ENCODE measurements at places on chromosomes 5 and 9.

- DNase-seq, result no peak
Observed at GRCh38 chr5:134517553-134517952, 7.9 kb upstream of the JADE2 start.

GRCh38 chr9:106438928-106439327, 424.0 kb upstream of the ZNF462 start:
- no peak for DNase-seq

DNA sequence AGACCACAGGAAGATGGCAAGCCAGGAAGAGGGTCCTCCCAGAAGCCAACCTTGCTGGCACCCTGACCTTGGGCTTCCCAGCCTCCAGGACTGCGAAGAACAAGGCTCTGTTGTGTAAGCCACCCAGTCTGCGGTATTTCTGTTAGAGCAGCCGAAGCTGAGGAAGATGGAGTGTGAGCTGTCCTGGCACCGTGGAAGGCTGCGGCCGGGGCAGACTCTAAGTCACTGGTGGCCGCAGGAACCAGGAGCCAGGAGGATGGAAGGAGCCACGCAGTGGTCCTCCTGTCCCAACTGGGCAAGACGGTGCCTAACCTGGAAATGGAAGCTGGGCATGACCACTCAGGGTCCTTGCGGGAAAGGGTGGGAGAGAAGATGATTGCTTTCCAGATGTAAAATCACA, 89.1 kb downstream of the ZNF354C start:
- no peak for DNase-seq

DNA sequence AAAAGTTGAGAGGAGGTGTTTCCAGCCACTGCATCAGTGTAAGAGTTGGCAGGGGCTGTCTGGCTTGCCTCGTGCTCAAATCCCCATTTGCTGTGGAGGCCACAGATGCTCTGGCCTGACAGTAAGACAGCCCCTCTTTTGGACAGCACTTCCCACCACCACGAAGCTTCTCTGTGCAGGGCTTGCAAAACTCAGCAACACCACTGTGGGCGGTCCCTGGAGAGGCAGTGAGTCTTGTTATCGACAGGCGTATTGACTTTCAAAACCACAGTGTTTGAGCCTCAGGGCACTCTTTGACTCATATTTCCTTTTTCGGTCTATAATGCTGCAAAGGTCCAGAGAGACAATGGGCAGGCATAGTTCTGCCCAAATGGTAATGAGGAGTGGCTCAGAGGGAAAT, 539.5 kb downstream of the EBF1 start:
- DNase-seq, result no peak

DNA sequence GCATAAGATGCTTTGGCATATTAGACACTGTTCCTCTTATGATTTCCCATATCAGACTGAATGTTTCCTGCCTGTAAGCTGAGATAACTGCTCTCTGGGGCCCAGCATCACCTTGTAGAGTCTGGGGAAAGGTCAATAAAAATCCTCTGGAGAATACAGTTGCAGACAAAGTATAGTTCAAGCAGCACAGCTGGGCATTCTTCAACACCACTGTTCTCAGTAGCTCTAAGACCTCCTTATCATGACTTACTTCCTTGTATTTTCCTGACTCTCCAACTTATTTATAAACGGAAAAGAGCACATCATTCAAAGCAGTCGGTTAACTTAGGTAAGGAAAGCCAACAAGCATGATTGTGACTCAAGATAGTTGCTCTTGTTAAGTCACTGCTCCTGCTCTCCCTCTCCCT, 208.7 kb upstream of the RASEF start:
- DNase-seq, result no peak

- no peak for DNase-seq
Observed at GRCh38 chr5:36938129-36938528, 61.6 kb downstream of the NIPBL start.

DNA sequence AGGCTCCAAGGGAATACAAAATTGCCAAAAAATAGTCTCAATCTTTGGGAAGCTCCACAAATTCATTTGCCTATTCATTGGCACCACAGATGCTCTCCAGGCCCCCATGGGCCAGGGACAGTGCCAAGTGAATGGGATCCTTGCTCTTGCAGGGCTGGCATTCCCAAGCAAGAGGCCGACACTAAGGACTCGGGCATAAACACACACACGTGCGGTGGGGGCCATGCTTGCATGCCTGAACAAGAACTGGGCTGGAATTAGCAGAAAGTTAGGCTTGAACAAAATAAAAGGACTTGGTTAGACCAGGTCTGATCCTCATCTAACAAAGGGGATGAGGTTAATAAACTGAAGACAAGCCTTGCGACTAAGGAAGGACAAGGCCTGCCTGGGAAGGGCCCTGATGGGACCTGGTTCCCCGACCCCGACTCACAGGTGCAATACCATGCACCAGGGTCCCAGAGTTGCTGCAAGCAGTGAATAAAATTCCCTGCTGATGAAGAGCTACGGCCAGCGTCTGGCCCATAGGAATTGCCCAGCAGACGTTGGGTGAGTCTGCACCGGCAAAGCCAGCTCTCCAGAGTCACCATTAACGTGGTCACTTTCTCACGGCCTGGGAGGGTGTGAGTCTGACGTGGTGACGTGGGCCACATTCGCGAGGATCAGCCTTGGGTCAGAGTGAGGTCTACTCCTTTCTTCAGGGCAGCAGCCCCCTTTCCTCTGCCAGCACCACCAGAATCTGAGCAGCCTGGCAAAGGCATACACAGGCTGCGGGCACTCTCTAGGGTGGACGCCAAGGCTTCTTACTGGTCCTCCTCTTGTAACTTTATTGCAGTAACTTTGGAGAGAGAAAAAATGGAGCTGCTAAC, 77.4 kb upstream of the FCN1 start:
- no peak for DNase-seq

- no peak for DNase-seq
Observed at GRCh38 chr9:107438211-107439031, 51.1 kb downstream of the KLF4 start.

DNA sequence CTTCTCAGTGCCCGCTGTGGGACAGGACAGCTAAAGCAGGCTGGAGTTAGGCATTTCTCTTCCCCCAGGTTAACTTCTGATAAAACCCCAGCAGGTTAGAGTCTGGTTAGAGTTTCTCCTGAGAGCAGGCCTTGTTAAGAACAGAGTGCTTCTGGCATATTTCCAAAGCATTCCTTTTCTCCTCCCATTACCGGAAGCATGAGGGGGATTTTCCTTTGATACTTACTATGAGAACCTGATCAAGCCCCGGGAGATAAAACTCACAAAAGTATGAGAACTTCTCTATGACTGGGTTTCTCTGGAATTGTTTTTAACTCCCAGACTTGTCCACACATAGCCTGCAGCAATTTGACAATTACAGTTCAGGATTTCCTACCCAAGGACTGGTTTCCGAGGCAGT, 77.4 kb upstream of the MAST4 start:
- no peak for DNase-seq

- DNase-seq, result peak; percentile 89
Observed at GRCh38 chr9:132406554-132407122, at the start of gene TTF1. Gene TTF1 (minus strand): TSS chr9:132406840. CDS start chr9:132402821, 4,019 bp downstream.

GRCh38 chr9:89710697-89711096, 105.9 kb downstream of the GADD45G start:
- no peak for DNase-seq

GRCh38 chr5:127373858-127374491, 83.4 kb downstream of the MEGF10 start:
- DNase-seq, result no peak

GRCh38 chr5:147727200-147727599, 55.3 kb downstream of the JAKMIP2 start:
- DNase-seq, result no peak

DNA sequence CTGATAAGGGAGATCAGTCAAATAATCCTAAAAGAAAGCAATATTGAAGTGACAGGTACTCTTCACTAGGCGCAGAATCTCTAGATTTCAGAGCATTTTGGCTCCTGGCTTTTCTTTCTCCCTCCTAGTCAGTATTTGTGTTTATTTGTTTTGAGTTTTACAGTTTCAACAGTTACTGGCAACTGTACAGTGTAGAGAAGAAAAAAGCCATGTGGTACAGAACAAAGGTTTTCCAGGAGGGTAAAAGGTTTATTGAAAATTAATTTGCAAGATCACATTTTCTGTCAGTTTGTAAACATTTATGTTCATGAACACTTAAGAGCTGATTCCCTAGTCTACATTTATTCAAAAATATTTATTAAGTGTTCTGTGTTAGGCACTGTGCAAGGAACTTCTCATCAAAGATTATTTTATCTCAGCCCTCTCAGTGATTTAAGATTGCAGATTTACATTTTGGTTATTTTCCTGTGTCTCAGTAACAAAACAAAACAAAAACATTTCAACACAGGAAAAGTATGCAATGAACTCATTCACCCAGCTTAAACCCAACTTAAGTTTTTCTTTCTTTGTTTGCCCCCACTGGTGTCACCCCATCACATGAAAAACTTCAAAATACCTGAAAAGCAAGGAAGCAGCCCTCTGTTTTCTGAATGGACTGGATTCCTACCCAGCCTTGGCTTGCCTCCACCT, 12.9 kb downstream of the MINAR2 start:
- no peak for DNase-seq

GRCh38 chr5:126506079-126506478, 82.9 kb downstream of the GRAMD2B start:
- DNase-seq, result no peak

DNA sequence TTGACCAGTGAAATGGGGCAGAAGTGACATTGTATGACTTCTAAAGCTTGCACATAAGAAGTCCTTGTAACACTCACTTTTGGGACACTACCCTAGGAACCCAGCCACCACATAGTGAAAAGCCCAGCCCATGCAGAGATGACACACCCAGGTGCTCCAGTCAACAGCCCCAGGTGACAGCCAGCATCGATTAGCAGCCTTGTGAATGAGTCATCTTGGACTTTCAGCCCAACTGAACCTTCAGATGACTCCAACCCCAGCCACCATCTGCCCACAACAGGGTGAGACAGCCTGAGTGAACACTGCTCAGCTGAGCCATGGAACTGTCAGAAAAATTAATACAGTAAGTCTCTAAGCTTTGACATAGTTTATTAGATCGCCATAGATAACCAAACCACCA, 458.6 kb downstream of the ZSWIM6 start:
- DNase-seq, result no peak

GRCh38 chr5:72508241-72509170, 1.3 kb upstream of the ZNF366 start:
- DNase-seq, result no peak

- DNase-seq, result peak; percentile 25
Observed at GRCh38 chr5:76303921-76304320, 99.2 kb upstream of the IQGAP2 start.

- DNase-seq, result no peak
Observed at GRCh38 chr9:35858458-35858857, 11.7 kb downstream of the OR13J1 start.

GRCh38 chr5:146588331-146589027, 72.5 kb upstream of the GPR151 start:
- DNase-seq, result no peak

- DNase-seq, result no peak
Observed at GRCh38 chr9:81132796-81133195, 556.6 kb downstream of the TLE1 start.

DNA sequence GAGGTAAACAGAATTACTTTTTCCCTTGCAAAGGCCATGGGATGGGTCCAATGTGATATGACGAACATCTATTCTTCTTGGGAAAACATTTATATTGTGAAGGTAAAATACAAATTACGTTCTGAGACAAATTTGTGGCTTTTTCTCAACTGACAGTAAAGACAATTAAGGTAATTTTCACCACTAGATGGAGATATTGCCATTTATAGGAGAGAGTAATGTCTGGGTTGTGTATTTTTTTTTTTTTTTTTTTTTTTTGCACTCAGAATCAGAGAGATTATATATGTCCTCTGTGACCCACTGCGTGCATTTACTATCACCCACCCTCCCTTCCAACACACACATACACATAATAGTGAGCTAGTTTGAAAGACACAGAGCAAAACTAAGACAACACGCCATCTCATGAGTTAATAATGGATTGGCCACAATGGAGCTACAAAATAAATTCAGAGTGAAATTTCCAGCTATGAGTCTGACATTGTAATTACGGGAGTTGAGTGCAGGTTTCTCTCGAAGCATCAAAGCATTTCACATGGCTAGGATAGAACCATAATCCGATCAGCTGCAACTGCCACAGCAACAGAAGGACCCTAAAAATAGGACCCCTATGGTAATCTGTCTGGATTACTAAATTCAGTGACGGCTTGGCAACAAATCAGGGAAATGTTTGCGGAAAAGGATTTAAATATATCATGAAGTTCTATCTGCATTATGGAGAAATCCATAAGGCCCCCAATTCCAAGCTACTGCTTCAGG, 49.2 kb downstream of the ANXA1 start:
- no peak for DNase-seq

- no peak for DNase-seq
Observed at GRCh38 chr5:149733129-149733900, 3.2 kb downstream of the PPARGC1B start.

- no peak for DNase-seq
Observed at GRCh38 chr9:126906091-126906490, 8.5 kb upstream of the RALGPS1 start.

DNA sequence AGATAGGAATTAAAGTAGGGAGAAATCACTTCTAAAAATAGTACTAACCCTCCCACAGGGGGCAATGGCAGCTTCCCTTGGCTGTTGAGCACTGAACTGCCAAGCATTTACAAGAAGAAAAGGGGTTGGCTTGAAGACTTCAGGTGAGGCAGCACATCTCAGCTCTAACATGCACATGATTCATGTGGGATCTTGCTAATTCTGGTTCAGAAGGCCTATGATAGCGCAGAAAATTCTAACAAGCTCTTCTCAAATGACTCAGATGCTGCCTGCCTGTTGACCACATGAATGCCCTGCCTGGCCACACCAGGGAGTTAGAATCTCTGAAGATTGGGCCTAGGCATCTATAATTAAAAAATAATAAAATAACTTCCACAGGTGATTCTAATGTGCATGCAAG, 22.6 kb downstream of the CD180 start:
- no peak for DNase-seq

GRCh38 chr5:83312663-83313062, 158.9 kb upstream of the VCAN start:
- no peak for DNase-seq

DNA sequence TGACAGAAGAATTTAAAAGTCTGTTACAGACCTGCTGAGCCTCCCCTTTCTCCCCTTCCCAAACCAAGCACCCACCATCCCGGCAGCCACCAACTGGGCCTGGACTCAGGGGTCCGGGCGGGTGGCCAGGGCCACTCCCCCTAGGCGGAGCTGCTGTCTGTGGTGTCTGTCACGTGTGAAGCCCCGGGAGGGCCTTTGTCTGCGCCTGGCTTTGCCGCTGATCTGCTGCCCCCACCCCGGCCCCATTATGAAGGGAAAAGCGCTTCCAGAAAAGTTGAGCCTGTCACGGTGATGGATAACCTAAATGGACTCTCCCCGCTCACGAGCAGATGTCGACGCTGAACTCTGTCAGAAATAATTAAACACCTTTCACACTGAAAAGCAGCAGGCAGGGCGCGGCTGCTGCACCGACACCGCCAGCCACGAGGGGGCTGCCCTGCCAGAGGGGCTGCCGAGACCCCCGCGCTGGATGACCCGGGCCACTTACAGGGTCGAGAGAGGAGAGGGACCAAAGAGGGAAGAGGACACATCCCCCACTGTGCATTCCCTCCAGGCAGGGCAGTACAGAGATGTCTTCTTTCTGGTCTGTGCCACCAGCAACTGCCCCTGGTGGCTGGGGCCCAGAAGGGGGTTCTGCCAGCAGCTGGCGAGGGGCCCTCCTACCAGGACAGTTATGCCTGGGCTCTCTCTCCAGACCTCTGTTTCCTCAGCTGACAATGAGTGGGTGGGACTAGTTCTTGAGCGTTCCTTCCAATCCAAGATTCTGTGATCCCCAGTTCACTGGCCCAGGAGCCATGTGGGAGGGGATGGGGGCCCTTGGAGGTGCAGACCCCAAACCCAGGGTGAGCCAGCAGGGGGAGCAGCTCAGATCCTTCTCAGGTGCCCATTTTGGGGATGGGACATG, 36.0 kb upstream of the BARHL1 start:
- no peak for DNase-seq

- no peak for DNase-seq
Observed at GRCh38 chr5:96344678-96345577, 88.1 kb downstream of the PCSK1 start.

Data from activated T-cell treated with anti-CD3 and anti-CD28 coated beads for 48 hours (primary cell).